NCI-H2227 treated with DMSO at 0.1 percent for 48 hours (cell line): ENCODE measurements at places on chromosomes 5 and 9.

GRCh38 chr5:154756868-154757813 is 2.0 kb downstream of the LARP1 start:
- DNase-seq: no peak

GRCh38 chr5:1153428-1153827 is 41.6 kb upstream of the SLC12A7 start:
- DNase-seq: no peak

GRCh38 chr5:163404364-163405173 is 32.8 kb upstream of the CCNG1 start:
- no peak for DNase-seq

- DNase-seq: no peak
Measured at GRCh38 chr5:17132444-17133083, 84.9 kb upstream of the BASP1 start.

- no peak for DNase-seq
Measured at GRCh38 chr9:128550226-128550625, 2.2 kb upstream of the SPTAN1 start.

- DNase-seq: no peak
Measured at GRCh38 chr9:27157736-27158135, 48.7 kb downstream of the TEK start.

DNA sequence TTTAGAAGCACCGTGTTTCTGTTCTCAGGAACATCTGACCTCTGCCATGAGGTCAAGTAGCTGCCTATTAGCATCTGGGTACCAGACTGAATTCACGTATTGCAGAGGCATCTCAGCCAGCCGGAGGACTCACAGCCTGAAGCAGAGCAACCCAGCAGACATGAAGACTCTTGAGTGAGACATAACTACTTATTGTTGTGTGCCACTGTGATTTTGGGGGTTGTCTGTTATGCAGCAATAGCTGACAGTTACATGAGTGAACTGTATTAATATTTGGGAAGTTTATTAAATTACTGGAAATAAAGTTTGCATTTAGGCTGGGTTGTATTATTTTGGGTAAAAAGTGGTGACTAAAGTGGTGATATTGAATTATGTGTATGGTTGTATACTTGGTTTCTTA is 1.3 kb upstream of the ACOT12 start:
- DNase-seq: no peak

DNA sequence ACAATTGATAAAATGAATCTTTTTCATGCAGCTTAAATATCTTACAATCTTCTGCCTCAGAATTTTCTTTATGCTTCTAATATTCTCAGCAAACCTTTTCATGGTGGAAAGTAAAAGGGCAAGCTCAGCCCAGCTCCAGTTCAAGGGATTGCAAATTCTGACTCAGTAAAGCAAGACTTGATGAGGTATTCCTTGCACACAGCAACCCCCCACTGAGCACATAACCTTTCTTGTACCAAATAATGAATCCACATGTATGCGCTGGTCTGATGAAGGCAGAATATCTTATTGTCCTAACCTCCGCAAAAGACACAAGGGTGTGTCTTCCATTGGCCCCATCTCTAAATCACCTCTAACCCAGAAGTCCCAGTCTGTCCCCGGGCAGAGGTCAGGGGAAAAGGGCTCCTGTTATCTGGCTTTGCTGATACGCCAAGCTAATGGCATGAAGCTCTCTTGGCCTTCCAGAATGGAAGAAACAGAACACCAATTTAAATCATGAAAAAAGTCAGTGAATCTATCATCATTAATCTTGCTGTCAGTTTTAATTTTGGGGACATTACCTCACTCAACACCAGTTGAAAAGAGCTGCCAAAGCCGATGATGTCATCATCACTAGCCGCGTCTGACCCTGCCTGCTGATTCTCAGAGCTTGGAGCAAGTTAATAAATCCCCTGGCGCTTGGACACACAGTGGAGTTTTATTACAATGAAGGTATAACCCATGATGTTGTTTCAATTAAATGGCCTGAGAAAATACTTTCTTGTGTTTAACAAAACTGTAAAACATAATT is 592.5 kb upstream of the CLINT1 start:
- no peak for DNase-seq

DNA sequence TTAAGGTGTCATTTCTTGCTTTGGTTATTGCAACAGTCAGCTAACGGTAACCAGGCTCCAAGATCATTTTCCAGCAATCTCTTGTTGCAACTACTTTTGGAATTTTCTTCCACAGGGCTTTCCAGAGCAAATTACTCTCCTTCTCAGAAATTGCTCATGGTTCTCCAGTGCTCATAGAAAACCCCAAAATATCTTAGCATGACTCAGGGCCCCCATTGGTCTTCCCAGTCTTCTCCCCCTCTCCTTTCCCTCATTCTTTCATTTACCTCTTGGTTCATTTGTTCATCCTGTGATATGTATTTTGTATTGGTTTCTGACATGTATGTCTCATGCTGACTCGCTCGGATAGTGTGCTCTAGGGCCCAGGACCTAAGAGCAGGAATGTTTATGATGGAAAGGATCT is 35.6 kb downstream of the WWC1 start:
- DNase-seq: no peak

DNA sequence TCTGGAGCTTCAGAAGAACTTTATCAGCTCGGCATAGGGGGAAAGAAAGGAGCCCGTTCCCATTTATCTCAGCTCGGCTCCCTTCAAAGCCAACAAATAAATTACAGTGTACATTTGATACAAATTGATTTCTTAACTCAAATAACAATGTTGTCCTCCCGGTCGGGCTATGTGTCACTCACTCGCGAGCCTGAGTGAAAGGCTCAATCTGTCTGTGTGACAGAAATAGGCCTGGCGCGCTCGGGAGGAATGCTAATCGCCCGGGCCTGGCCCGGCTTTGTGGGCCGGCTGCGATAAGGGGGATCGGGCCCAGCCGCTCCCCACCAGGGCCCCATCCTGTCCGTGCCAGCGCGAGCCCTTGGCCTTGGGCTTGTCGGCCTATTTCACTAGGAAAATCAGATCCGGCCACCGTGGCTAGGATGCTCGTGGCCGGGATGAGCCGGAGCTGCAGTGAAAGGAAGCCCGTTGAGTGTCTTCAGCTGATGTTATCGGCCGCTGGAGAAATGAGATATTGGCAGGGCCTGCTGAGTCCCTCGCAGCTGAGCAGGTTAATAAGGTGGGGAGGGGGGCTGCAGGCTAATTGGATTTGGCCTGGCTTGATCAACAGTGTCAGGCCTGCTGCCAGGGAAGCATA is 258.7 kb downstream of the IRX1 start:
- DNase-seq: no peak

DNA sequence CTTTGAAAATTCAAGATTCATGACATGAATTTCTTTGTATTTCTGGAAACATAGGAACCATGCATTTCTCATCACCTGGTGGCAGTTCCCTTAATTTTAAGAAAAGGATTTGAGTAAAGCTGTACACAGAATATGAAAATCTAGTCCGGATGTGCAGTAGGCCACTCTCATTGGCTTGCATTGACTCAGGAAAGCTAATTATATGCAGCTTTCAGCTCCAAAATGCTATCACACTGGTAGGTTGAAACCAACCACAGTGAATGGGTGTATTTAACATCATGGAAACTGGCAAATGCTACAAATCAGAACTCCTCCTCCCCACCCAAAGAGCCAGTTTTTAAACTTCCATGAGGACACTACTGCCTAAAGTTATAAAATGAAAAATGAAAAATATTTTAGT is 161.6 kb upstream of the FBXL17 start:
- no peak for DNase-seq

GRCh38 chr9:137063311-137064026 is 6.9 kb downstream of the SAPCD2 start:
- DNase-seq: no peak

GRCh38 chr5:133460172-133460758 is 152.1 kb downstream of the FSTL4 start:
- DNase-seq: no peak

DNA sequence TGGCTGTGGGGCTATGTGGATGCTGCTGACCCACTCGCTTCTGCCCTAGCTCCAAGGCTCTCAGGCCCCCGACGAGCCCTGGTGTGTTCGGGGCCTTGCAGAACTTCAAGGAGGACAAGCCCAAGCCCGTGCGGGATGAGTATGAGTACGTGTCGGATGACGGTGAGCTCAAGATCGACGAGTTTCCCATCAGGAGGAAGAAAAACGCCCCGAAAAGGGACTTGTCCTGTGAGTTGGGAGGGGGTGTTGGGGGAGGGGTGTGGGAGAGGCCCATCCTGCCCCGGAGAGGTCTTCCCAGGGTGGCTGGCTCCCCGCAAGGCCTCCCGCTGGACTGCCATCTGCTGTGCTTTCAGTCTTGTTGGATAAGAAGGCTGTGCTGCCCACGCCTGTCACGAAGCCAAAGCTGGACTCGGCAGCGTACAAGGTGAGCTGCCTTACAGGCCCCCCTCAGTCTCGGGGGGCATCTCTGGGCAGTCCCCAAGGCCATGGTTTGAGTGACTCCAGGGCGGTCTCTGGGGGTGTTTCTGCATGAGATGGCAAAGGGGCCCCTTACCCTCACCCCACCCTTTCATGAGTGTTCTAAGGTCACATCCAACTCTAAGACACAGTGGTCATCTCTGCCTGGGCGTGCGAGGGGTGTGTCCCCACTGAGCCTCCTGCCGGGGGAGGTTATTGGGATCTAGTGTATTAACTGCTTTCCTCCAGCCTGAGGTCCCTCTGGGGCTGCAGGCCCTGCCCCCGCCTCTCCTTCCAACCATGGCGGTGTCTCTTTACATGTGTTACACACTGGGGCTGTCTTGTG is 89.5 kb downstream of the PHF2 start:
- DNase-seq: no peak

DNA sequence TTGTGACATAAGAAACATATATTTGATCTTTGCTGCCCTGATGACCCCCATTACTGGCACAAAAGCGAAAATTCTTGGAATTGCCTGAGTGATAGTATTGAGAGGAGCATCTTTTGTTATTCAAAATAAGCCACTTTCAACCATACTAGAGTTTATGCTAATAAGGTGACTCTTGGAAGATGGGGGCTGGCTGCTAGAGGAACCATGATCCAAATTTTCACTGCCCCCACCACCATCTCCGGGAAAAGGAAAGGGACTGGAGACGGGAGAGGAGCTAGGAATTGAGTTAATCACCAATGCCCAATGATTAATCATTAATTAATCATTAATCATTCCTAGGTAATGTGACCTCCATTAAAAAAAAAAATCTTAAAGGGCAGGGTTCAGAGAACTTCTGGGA is 25.6 kb downstream of the FBXW11 start:
- DNase-seq: no peak

- no peak for DNase-seq
Measured at GRCh38 chr9:8564960-8565359, 765.4 kb upstream of the DMAC1 start.

DNA sequence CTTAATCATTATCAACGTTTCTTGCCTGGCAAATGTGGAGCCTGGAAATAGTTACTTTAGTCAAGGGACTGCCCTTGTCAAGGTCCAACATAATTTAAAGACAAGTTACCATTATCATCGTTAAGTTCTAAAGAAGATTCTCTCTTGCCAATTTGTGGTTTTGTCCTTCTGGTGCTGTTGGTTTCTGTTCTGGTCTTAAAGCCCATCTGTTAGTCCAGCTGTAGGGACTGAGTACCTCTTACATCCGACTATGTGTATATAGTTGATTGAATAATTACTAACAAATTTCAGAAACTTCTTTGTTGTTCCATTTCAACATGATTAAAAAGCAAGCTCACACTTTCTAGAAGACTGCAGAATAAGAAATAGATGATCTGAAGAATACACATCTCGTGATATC is 1854.9 kb downstream of the MAT2B start:
- DNase-seq: no peak

DNA sequence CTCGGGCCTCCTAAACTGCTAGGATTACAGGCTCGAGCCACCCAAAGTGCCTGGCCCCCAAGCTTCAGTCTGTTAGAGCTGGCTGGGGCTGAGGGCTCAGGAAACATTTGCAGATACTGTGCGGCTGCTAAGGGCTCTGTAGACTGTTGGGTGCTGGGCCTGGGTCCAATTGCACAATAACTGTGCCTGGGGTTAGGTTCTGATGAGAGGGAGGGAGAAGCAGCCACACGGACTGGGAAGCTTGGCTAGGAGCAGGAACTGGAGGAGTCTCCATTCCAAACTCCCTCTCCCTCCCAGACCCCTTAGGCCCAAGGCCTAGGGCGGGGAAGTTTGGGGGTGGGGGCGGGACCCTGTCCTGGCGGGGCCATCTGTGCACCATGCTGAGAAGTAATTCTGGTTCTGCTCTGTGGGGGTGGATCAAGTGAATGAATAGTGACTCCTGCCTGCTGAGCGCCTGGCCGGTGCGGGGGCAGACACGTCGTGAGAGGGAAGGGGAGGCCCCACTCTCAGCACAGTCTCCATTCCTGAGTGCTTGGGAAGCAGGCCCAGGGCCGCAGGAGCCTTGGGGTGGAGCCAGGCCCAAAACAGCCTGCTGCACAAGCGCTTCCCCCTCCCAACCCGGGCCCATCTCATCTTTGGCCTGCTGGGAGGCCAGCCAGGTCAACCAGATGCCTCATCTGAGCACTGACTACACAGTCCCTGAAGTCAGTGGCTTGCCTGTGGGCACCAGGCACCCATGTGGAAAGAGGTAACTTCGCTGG is 1.5 kb downstream of the ASS1 start:
- no peak for DNase-seq

DNA sequence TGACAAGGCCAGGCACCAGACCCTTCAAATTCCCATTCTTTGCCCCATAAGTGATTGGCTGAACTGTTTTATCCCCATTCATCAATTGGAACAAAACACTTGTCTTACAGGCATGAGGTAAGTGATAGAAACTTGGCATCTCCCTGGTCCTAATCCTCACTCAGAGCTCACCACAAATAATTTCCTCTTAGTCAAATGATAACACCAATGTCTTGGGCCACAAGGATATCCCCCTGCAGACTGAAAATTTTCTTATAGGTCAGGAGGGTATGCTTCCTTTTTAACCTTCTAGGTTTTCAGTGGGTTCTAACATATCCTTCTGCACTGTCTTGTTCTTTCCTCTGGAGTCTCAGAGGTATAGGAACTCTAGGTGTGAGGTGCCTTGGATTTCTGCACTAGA is 14.5 kb downstream of the TNFSF15 start:
- no peak for DNase-seq

DNA sequence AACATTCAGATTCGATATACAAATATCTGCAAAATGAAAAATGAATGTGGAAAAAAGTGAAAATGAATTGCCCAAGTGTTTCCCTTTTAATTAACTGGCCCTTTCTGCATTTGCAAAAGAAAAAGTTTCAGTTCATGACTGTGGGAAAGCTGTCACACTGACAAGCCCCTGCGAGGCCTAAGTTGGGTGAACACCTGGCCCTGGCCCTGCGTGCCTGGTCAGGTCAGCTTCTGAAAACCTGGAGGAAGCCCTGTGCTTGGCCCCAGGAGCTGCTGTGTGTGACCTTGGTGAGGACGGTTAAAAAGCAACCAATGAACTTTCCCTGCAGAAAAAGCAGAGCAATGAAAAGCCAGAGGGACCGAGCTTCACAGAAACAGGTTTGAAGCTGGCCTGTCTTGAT is 41.0 kb upstream of the SHC3 start:
- no peak for DNase-seq

GRCh38 chr9:90773617-90774016 is 28.0 kb upstream of the SYK start:
- no peak for DNase-seq

- DNase-seq: no peak
Measured at GRCh38 chr9:135243201-135244190, 156.0 kb downstream of the OLFM1 start.
